Activated CD8-positive, alpha-beta memory T cell treated with anti-CD3 and anti-CD28 coated beads for 48 hours (primary cell): ENCODE measurements at places on chromosomes 13 and 19.

DNA sequence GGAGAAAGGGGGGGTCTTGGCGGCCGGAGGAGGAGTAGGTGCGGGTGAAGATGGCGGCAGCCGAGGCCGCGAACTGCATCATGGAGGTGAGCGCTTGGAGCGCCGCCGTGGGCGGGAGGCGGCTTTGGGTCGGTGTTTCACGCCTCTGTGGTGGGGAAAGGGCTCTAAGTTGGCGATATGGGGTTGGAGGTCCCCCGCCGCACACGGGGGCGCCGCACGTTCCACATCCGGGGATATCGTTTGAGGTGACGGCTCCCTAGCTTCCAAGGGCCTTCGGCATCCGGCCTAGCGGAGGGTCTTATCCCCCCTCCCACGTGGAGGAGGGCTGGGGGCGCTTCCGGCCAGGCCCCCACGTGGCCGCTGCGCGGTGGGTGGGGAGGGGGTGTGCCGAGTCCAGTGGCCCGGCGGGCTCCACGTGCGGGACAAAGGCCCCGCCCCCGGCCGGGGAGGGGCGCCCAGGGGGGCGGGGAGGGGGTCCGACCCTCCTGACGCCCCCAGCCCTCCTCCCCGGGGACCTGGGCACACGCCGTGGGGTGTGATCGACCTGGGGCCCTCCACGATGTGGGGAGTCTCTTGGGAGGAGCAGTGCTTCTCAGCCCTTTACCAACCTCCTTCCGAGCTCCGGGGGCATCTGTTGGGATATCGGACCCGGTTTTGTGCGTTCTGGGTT is at the start of gene PRMT1:
PRMT1 (plus strand) TSS at position 41 of the 670 bp plus-strand sequence; CDS start at position 51, 10 bp downstream.
- DNase-seq, result no peak

GRCh38 chr19:20611866-20612265 is 46.3 kb upstream of the ZNF737 start:
- DNase-seq, result no peak

DNA sequence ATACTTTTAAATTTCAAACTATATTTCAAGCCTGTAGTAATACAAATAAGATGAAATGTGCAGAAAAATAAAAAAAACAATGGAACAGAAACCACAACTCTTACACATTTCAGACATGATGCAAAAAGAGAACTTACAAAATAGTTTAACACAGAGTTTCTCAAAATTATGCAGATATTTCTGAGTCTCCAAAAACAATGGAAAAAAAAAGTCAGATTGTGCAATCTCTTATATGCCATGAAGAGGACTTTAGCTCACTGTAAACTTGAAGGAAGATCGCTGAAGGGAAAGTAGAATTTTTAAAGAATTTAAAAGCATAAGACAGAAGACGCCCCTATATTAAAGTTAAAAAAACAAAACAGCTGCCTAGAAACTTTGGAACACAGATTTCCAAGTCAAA is 20.4 kb downstream of the ZNF708 start:
- DNase-seq, result no peak

DNA sequence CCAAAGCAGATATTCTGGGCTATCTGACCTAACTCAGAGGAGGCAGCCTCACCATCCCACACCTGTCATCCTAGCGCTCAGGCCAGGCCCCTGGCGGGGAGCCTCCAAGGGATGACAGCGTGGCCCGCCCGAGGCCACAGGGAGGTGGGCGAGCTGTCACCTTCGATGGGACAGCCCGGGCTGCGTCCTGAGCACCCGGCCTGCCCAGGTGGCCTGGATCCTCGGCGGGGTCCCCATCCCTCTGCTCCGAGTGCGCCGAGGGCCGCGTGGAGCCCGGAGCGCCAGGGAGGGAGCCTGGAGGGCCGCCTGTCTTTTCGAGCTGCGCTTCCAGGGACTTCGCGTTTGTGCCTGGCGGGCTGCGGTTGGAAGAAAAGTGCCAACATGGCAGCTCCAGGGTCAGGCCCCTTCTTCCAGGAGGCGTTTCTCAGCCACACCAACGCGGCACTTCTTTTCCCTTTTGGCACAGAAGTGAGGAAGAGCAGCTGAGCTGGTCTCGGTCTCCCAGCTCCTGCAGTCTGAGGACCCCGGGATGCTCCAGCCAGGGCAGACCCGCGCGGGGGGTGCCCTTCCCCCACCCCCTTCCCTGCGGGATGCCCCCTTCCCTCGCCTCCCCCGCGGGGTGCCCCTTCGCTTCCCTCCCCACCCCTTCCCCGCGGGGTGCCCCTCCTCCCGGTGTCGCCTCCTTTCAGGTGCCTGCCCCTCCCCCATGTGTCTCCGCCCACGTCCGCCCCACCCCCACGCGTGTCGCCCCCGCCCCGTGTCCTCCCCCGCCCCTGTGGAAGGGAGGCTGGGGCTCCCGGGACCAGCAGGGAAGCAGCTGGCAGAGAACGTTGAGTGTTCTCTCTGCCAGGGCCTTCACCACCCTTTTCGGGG is 42.3 kb downstream of the GJA3 start:
- no peak for DNase-seq

DNA sequence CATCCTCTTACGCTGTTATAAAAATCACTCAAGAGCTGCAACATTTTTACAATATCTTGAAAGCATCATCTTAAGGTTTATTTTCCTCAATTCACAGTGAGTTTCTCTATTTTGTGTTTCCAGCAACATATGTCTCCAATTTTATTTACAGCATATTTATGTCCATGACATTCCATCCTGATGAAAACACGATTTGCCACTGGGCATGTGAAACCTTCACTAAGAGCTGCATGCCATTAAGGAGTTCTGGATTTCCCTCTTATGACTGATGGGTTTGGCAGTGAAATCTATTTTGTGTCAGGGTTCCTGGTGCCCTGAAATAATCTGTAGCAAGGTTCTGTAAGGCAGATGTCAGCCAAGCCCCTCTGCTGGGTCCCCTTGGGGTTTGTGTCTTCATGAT is 527.6 kb upstream of the KLF12 start:
- DNase-seq, result no peak

- no peak for DNase-seq
These were observed 711 bp upstream of the FOSB start for GRCh38 chr19:45467115-45467455.

- DNase-seq, result no peak
These were observed 227.0 kb upstream of the SLITRK5 start for GRCh38 chr13:87444135-87444534.

DNA sequence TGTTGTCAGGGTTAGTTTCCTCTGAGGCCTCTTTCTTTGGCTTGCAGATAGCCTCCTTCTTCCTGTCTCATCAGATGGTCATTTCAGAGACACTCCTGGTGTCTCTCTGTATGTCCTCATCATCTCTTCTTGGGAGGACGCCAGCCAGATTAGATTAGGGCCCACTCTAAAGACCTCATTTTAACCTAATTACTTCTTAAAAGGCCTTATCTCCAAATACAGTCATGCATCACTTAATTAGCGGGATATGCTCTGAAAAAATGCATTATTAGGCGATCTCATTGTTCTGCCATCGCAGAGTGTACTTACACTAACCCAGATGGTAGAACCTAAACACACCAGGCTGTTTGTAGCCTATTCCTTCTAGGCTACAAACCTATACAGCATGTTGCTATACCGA is 89.0 kb downstream of the CDK8 start:
- no peak for DNase-seq

DNA sequence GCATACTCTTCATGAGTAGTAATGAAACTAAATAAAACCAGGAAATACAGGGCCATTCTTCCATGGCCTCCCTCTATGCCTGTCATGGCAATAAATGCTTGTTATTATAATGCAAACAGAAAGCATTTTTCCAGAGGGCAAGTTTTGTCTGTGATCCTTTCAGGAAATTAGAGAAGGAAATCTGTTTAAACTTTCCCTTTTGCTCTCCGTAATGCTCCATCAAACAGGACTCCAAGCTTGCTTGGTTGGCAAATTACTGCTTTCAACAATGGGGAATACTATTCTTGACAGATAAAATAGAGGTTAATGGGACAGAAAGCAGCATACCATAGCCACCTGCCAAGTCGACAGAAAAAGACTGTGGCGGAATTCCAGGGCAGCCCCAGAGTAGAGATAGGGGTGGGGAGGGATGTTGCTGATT is 252.5 kb downstream of the LHFPL6 start:
- no peak for DNase-seq

DNA sequence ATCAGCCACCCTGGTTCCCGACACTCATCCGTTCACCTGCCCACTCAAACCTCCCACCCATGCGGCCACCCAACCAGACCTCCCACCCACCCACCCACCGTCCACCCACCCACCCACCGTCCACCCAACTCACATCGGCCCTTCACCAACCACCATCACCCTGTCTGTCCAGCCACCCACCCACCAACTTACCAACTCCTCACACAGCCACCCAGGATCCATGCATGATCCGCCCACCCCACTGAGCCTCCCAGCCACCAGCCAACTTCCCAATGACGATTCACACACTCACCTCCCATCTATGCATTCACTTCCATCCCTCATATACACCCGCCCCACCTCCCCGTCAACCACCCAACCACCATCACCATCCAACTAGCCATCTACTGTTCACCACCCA is 4.3 kb downstream of the JOSD2 start:
- DNase-seq, result no peak

DNA sequence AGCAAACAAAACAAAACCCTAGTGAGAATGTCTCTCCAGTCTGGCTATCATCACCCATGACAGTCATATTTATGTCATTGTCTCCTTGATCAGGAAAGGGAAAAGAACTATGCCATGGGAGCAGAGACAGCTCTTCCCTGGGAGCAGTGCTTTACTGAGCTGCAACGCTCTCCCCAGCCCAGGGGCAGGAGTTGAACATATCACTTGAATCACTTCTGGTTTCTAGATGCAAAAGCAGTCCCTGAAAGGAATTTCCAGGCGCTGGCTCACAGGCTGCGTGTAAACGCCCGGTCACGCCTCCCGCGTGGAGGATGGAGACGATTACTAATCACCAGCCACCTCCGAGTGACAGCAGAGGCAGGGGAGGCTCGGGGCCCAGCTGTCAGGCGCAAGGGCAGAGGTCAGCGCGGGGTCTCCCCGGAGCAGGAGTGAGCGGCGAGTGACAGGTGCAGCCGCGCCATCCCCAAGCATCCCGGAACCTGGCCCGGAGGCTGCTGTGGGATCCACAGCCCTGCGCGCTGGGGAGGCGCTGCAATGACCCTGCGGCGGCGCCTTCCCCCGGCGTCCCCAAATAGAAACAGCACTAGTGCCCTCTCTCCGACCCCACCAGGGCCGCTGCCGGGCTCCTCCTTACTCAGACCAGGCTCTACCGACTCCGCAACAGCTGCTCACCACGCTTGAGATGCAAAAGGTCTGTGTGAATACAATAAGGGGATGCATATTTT is 23.5 kb upstream of the DCLK1 start:
- DNase-seq, result no peak

DNA sequence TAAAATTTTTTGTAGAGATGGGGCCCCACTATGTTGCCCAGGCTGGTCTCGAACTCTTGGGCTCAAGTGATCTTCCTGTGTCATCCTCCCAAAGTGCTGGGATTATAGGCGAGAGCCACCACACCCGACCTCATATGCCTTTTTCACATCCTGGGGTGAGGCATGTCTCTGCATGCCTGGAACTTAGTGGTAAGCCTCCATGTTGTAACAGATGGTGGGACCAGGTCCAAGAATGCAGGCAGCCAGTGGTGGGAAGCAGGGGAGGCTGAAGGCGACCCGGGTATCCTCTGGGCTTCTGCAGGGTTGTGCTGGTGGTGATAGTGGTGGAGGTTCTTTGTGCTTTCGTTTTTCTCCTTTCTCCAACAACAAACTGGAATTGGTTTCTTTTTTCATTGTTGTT is 30.1 kb upstream of the CCDC124 start:
- DNase-seq, result no peak

DNA sequence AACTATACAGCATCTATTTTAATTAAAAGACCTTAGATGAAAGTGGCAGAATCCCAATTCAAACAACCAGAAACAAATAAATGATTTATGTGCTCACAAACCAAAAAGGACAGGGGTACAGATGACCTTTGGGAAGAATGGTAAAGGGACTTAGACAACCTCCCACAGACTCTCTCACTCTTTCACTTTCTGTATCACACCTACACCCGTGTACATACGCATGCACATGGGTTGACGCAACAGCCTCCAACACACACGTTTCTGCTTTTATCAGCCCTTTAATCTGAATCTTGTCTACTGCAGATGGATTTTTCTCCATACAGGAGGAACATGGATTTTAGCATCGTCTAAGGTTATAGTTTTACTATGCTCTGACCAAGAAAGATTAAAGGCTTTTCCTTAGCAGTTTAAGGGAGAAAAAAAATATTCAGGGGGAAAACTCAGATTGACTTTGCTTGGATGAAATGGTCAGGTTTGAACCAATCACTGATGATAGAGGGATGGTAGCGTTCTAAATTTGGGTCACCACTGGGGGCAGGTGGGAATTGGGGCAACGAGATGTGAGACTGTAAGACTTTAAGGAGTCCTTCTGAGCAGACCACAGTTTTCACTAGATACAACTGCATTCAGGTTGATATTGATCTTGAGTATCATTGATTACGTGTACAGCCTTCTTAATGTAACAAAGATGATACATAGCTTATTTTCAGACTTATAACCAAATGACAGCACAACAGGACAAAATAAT is 166.1 kb downstream of the ITGBL1 start:
- no peak for DNase-seq

DNA sequence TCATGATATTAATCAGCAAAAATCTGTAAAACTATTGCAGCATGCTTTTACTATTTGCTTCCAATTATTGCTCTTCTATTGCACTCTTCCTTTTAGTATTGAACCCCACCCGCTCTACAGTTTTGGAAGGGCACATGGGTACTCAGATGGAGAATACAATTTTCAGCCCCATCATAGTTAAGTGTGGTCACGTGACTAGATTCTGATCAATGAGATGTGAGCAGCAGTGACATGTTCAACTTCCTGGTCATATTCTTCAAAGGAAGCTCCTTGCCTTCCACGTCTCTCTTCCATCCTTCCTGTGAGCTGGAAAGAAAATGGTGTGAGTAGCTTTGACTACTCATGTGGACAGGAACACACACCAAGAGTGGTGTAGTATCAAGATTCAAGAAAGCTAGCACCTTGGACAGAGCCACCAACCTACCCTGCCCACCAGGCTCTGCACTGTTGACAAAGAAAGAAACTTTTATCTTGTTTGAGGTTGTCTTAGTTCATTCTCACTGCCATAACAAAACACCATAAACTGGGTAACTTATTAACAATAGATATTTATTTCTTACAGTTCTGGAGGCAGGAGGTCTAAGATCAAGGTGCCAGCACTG is 3.8 kb upstream of the FGF14 start:
- DNase-seq, result no peak

GRCh38 chr13:101869553-101869952 is 417.1 kb downstream of the ITGBL1 start:
- no peak for DNase-seq

DNA sequence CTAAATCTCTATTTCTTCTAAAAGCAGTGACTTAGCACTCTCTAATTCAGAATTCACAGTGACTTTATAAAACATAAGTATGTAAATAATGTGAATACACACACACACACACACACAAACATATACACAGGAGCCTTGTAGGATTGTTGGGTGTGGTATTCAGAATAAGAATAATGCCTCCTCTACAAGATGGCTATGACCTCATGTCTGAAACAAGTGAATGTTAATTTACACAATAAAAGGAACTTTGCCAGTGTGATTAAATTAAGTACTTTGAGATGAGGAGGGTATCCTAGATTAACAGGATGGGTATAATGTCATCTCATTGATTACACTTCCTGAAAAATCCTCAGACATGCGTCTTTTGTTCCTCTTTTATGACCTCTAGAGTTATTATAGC is 234.6 kb downstream of the SLITRK6 start:
- no peak for DNase-seq
